ENCODE measurements at places on chromosomes 12 and 14.

- DNase-seq = no peak
These were observed 13.8 kb upstream of the BCL2L14 start for GRCh38 chr12:12056951-12057350.

GRCh38 chr12:9343731-9344130, 135.5 kb upstream of the PZP start:
- DNase-seq = no peak

DNA sequence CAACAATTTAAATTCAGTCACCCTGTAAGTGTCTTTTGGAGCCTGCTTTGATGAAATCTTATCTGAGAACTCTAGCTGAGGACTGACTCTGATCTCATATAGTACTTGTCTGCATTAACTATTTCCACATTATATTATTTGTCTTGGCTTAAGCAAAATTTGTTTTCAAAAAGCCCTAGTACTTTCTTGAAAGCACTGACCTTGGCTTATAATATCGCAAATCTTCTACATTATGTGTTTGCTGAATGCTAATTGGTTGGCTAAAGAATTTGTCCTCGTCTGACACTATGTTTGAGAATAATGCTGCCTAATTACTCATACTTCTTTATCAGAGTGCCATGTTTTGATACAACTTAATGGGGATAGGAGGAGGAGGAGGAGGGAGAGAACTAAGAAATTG, 46.9 kb upstream of the FLRT2 start:
- peak; percentile 19 for DNase-seq

- no peak for DNase-seq
These were observed 136.8 kb upstream of the PTPRB start for GRCh38 chr12:70774055-70774454.

DNA sequence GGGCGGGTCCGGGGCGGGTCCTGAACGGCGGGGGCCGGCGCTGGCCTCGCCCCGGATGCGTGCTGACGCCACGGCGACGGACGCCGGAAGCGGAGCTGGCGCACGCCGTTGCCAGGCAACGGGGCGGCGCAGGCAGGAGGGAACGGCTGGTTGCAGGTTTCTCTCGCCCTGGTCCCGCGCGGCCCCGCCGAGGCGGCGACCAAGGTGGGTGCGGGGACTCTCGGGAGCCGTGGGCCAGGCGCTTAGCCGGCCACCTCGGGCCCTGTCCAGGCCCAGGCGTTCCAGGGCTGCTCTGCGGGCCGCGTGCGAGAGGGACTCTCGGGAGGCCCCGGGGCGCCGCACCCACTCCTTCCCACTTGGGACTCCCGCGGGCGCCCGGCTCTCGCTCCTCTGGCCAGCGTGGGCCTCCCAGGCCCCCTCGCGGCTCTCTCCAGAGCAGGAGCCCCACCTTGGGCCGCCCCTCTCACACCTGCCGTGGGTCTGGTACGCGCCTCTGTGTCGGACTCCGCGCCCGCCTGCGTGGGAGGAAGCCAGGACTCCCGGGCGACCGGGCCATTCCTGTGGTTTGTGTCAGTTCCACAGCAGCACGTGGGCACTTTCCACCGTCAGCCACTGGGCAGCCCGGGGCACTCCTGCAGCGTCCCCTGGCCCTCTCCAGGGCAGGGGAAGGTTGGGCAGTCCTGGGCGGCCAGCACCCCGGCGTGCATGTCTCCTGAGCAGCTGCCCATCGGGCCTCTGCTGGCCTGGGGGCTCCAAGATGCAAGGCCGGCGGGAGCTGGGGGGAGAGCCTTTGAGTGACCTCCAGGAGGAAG, at the start of gene CLBA1:
Gene CLBA1, plus strand, starts transcription at position 114 of the 812 bp plus-strand sequence. Its CDS starts 644 bp downstream, at position 758.
- DNase-seq = peak; percentile 89

DNA sequence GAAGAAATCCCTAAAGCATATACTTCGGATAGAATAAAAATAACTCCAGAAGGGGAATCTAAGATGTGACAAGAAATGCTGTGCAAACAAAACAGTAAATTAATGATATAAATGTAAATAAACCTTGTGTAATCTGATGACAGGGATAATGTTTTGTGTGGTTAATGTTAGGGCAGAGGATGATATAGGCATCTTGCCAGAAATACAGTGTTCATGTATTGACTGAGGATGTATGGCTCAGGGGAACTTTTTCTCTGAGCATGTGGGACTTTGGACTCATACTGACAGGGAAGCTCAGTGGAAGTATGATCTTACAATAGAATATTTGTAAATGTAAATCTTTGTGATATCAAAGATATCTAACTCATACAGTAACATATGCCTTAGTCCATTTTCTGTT, 420.2 kb downstream of the TMTC2 start:
- no peak for DNase-seq

Data from dermis microvascular lymphatic vessel endothelial cell (primary cell).